ENCODE measurements at places on chromosomes 16 and 17. TPM values are rescaled to one million over a fixed set of nuclear protein-coding genes. Genes with fewer than 3 reads are reported as not detected.
A peak's percentile ranks its signal among the peaks of the same experiment; 100 is the strongest.

- no peaks in the 10 kb centered on the region for H3K27me3 ChIP-seq
- no peaks in the 10 kb centered on the region for H3K36me3 ChIP-seq
- peaks cover 6% of the 10 kb centered on the region for H3K4me1 ChIP-seq
Measured at GRCh38 chr17:76119409-76120371, 16.1 kb upstream of the EXOC7 start.

The C17orf107 gene
- 0.16 TPM for total RNA-seq

GRCh38 chr17:42337442-42337841 lies 49.1 kb downstream of the STAT5A start:
- peak overlapping the region; percentile 73 for H3K27ac ChIP-seq
- peak; percentile 94 for DNase-seq
- peaks cover 64% of the 10 kb centered on the region for H3K4me1 ChIP-seq

The WFDC1 gene
- not detected for total RNA-seq

GRCh38 chr17:48641541-48642058 lies 15.4 kb upstream of the HOXB9 start:
- no peak overlapping the region for H3K4me3 ChIP-seq
- no peaks in the 10 kb centered on the region for H3K36me3 ChIP-seq
- peaks cover 10% of the 10 kb centered on the region for H3K27me3 ChIP-seq

The MEOX1 gene
- total RNA-seq: 0.53 TPM

GRCh38 chr16:30187971-30188561 lies 4.7 kb downstream of the CORO1A start:
- peak overlapping the region; percentile 6 for H3K27ac ChIP-seq
- peaks cover 17% of the 10 kb centered on the region for H3K36me3 ChIP-seq
- peak overlapping the region; percentile 96 for H3K4me3 ChIP-seq
- peaks cover 23% of the 10 kb centered on the region for H3K4me1 ChIP-seq

DNA sequence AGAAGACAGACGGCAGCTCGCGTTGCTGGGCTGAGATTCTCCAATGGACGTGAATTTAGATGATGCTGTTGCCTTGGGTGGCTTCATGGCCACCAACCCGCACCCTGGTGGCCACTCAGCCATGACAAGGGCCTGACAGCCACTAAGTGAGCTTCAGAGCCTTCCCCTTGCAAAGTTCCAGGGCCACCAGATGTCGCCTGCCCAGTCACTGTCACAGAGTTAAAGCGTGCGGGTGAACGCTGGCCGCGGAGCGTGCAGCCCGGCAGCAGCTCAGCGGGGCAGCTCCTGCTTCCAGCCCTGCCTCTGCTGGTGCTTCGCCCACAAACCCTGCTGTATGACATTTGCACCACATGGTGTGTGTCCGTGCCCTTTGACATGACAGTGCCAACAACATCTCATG lies 13.3 kb upstream of the KREMEN2 start:
- H3K27me3 ChIP-seq: no peaks in the 10 kb centered on the region
- H3K36me3 ChIP-seq: no peaks in the 10 kb centered on the region
- no peak overlapping the region for H3K4me3 ChIP-seq
- H3K4me1 ChIP-seq: peaks cover 8% of the 10 kb centered on the region
